ENCODE measurements at places on chromosomes 12 and 14. TPM values are rescaled to one million over a fixed set of nuclear protein-coding genes. Genes with fewer than 3 reads are reported as not detected.

DNA sequence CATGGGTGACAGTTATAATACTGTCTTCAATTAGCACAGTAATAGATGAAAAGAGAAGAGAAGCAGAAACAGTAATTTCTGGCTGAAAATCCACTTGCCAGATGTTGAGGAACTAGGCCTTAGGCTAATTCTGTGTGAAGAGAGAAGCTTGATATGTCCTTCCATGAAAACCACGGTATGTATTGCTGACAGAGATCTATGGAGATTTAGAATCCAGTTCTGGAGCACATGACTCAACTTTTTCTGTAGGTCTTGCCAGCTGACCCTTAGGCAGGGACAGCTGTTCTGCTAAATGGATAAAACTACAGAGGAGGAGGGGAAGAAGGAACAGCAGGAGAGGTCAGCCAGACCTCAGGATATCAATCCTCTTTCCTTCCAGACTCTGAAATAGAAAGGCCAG is 211.5 kb downstream of the PRKD1 start:
- DNase-seq, result no peak

DNA sequence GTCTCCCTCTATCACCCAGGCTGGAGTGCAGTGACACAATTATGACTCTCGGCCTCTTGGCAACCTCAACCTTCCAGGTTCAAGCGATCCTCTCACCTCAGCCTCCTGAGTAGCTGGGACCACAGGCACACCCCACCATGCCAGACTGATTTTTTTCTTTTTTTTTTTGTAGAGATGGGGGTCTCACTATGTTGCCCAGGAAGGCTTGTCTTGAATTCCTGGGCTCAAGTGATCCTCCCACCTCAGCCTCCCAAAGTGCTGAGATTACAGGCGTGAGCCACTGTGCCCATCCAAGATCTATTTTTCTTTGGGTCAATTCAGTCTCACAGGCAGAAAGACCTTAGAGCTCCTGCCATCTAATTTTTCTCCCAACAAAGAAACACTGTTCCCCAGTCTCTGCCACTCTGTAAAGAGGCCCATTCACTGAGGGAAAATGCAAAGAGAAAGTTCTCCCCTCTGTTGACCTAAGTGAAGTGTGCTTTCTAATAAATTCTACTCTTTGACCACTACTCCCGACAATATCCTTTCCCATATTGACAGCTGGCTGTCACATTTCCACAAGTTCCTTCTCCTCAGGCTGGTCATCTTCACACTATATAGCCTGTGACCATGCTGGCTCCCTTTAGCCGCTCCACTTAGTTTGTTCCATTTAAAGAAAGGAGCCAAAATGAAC is 23.3 kb downstream of the TMED8 start:
- no peak for DNase-seq

The ISCU gene
- 86.5 TPM for polyA plus RNA-seq

The MFAP5 gene
- polyA plus RNA-seq, result 0.64 TPM

DNA sequence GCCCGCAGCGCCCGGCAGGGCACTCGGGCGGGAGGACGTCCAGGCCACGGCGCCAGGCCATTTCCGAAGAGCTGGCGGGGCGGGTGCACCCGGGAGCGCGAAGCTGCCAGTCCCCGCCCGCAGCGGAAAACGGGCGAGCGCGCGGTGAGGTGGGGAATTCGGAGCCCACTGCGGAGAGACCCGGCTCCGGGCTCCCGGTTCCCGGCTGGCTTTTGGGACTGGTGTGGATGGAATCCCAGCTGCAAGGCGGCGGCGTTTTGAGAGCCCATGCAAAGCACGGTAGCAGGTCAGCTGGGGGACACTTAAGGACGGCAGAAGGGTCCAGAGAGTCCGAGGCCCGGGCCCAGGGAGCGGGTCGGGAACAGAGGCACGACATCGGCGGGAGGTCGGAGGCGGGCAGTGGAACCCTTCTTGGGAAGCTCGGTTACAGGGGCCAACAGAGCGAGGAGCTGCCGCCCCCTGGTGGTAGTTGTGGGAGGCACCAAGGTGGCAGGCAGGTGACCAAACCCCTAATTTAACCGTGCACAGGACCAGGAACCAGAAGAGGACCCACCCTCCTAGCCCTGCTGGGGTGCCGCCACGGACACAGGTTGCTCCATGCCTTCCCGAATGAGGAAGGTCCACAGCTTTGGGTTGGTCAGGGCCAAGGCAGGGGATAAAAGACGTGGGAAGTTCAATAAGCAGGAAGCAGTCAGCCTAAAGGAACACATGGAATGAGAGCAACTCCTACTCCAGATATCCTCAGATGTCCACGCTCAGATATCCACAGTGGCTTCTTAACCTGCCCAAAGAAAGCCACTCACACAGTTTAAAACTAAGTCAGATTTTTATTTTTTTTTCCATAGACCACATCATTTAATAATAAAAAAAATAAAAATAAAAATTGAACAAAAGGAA is 685 bp upstream of the CDH24 start:
- DNase-seq, result peak; percentile 80

DNA sequence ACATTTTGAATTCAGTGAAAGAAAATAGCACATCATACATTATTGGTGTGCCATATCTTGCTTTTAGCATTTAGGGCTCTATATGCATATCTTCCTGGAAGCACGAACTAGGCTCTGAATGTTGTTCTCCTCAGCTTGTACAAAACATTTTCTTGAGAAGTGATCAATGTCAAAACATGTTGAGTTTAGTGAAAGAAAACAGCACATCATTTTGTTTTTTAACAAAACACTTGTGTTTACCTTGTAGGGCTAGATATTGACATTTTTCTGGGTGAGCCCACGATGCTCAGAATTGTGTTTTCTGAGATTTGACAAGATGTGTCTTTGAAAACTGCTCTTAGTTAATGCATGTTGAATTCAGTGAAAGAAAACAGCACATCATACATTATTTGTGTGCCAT is 81.0 kb downstream of the ASCL4 start:
- no peak for DNase-seq

DNA sequence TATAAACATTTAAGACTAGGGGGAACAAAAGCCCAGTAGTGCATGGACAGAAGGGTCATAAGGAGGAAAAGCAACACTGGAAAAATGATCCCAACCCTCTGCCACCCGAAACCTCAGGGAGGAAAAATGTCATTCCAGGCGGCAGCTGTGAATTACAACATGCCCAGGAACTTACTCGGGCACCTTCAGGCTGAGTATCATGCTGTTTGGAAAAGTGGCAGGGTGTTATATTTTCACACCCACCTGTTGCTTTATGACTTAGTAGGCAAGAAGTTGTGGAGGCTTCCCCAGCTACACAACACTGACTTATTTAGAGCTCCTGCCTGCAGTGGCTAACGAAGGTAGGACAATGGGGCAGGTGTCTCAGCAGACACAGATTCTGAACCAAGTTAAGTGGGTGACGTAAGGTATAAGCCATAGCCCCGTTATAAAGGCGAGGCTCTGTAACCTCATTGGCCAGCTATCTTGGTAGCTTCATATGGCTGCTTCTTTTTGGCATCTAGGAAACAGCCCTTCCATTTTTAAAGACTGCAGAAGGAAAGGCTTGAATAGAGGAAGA is 96.1 kb upstream of the IFNG-AS1 start:
- DNase-seq, result no peak

GRCh38 chr12:113712481-113712880 is 240.8 kb upstream of the LHX5 start:
- no peak for DNase-seq

DNA sequence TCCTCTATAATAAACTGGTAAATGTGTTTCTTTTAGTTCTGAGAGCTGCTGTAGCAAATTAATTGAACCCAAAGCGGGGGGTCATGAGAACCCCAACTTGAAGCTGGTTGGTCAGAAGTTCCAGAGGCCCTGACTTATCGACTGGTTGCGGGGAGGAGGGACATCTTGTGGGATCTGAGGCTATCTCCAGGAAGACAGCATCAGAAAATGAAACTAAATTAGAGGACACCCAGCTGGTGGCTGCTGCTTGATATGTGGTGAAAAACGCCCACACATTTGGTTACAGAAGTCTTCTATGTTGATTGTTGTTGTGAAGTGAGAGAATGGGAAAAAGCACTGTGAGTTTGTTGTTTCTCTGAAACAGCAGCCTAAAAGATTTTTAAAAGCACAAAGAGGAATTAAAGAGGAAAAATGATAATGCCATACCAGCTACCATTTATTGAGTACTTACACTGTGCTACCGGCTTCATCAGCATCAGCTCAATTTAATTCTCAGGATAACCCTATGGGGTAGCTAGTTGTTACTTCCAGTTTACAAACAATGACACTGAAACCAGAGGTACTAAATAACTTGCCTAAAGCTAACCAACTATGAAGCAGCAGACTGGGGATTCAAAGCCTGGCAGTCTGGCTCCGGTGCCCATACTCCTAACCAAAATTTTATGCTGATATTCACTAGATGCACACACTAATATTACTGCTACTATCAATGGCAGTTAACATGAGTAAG is 24.3 kb downstream of the DDX24 start:
- DNase-seq, result no peak

- no peak for DNase-seq
Measured at GRCh38 chr12:33596814-33597213, 157.2 kb upstream of the SYT10 start.

GRCh38 chr12:53942467-53942997 is 3.9 kb downstream of the HOXC13 start:
- DNase-seq, result no peak

The CCNB1IP1 gene
- 141 TPM for polyA plus RNA-seq

The SLC5A8 gene
- polyA plus RNA-seq, result not detected

DNA sequence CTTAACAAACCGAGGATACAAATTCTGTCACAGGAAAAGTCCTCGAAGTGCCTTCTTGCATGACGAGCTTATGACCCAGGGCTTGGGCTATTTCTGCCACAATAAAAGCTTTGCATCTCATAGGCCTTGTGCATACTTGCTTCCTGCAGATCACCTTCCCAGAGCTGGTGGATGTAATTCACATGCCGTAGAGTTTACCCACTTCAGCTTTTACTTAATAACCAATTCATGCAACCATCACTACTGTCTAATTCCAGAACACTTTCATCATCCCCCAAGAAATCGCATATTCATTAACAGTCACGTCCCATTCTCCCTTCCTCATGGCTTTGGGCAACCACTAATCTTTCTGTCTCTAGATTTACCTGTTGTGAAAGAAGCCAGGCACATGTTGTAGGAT is 9.0 kb upstream of the BDKRB1 start:
- no peak for DNase-seq

The RND1 gene
- 2.3 TPM for polyA plus RNA-seq

The KRT6A gene
- not detected for polyA plus RNA-seq

- no peak for DNase-seq
Measured at GRCh38 chr12:31524791-31525495, 66.0 kb downstream of the DENND5B start.
